CD4-positive, alpha-beta memory T cell (primary cell): ENCODE measurements at places on chromosomes 16 and 17. TPM values are rescaled to one million over a fixed set of nuclear protein-coding genes. Genes with fewer than 3 reads are reported as not detected.
A peak's percentile ranks its signal among the peaks of the same experiment; 100 is the strongest.

The TMEM220 gene
- total RNA-seq: 3.0 TPM

The TBC1D3I gene
- 0.91 TPM for total RNA-seq

The MYH2 gene
- not detected for total RNA-seq

The RPS15A gene
- 3,088 TPM for total RNA-seq

DNA sequence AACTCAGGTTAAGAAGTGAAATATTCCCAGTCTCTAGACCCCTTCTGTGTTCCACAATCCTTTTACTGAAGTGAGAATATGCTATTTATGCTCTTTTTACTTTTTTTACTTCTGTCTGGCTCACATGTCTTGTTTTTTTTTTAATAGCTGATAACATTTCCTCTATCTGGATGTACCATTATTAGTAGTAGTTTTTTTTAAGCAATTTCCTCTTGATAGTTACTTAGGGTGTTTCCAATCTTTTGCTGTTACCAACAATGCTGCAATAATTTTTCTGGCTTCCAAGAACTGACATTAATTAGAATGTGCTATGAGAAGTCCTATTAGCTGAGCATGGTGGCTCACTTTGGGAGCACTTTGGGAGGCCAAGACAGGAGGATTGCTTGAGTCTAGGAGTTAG, 32.0 kb downstream of the KSR1 start:
- DNase-seq: no peak

- DNase-seq: peak; percentile 35
Observed at GRCh38 chr17:4950075-4950745, 709 bp upstream of the ENO3 start.

- DNase-seq: no peak
Observed at GRCh38 chr16:80751167-80751566, 53.2 kb downstream of the CDYL2 start.

- no peak for DNase-seq
Observed at GRCh38 chr17:8284126-8284525, 4.3 kb upstream of the RANGRF start.

GRCh38 chr16:66695935-66696668, 441 bp downstream of the CMTM4 start:
- no peak for DNase-seq

GRCh38 chr16:17323171-17323570, 147.6 kb downstream of the XYLT1 start:
- DNase-seq: no peak

GRCh38 chr17:63589646-63590045, 11.0 kb upstream of the TACO1 start:
- DNase-seq: no peak

GRCh38 chr16:83211711-83212110, 584.9 kb downstream of the CDH13 start:
- no peak for DNase-seq

GRCh38 chr17:5619088-5619740, 34.9 kb upstream of the NLRP1 start:
- no peak for DNase-seq

DNA sequence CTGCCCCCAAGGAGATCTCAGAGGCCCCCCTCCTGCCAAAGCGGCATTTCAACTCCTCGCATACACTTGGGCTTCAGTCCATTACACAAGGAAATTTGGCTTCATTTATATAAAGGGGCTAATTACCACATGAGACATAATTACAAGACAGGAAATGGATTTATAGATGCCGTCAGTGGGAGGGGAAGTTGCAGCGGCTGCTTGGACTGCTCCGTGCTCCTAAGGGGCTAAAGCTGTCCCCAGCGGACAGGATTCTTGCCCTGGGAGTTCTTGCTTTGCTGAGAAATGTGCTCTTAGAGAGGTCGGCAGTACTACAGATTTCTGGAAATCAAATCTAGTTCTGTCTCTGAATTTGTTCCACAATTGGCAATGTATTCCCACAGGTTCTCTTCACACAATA, 57.2 kb upstream of the NLK start:
- DNase-seq: no peak

- DNase-seq: no peak
Observed at GRCh38 chr16:60204181-60204580, 1470.1 kb upstream of the GOT2 start.

- DNase-seq: no peak
Observed at GRCh38 chr17:78823282-78824046, 17.1 kb downstream of the USP36 start.

DNA sequence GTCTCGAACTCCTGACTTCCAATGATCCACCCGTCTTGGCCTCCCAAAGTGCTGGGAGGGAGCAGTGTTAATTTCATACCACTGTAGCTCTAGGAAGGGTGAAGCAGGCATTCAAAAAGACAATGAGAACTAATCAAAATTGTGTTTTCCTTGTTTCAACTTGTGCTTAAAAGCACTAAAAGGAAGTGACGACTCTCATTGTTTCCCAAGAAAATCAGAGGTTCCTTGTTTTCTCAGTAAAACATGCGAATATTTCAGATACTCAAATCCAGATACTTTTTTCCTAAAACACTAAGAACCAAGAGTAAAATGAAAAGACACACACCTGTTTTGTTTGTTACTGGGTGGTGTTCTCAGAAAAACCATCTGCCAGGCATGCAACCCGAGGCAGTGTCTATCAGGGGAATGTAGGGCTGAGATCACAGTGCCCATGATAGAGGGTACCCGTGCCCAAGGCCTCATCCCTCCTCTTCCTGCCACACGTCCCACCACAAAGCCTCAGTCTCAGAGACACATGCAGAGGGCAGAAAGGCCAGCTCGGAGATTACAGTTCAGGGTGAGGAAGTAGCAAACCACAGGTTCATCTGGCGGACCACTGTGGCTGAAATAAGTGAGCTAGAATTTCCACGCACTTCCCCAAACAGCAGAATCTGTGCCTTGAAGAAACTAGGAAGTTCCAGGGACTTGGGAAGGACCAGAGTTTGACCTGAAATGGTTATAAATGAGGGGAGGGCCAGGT, 33.7 kb downstream of the GINS3 start:
- peak; percentile 2 for DNase-seq

- no peak for DNase-seq
Observed at GRCh38 chr16:3321816-3322215, 16.5 kb downstream of the ZNF75A start.

DNA sequence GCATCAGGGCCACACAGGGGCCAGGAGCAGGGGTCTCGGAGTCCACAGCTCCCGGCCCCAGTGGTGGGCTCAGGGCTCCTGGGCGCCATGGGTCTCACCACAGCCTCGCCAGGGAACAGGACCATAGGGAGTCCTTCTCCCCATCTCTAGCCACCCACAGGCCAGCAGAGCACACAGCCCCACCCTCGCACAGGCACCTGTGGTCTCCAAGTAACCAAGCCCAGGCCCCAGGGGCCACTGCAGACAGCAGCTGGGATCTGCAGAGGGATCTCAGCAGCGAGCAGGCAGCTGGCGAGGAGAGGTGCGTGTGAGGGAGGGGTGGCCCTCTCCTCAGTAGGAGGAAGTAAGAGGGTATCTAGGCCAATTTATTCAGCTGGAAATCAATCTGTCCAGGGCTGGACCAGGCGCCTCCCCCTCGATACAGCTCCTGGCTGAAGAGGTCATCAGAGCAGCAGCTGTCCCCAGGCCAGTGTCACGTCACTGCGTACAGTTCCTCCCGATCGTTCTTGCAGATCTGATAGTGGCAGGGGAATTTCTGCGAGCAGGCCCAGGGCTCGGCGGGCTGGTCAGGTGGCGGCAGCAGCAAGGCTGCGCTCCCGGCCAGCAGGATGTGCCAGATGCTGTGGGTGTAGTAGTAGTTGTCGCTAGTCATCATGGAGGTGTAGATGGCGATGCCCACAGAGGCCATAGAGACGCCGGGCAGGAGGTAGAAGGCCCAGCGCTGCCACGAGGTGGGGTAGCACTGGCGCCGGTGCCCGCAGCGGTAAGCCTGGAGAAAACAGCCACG, 1.4 kb upstream of the MRPL28 start:
- DNase-seq: no peak

DNA sequence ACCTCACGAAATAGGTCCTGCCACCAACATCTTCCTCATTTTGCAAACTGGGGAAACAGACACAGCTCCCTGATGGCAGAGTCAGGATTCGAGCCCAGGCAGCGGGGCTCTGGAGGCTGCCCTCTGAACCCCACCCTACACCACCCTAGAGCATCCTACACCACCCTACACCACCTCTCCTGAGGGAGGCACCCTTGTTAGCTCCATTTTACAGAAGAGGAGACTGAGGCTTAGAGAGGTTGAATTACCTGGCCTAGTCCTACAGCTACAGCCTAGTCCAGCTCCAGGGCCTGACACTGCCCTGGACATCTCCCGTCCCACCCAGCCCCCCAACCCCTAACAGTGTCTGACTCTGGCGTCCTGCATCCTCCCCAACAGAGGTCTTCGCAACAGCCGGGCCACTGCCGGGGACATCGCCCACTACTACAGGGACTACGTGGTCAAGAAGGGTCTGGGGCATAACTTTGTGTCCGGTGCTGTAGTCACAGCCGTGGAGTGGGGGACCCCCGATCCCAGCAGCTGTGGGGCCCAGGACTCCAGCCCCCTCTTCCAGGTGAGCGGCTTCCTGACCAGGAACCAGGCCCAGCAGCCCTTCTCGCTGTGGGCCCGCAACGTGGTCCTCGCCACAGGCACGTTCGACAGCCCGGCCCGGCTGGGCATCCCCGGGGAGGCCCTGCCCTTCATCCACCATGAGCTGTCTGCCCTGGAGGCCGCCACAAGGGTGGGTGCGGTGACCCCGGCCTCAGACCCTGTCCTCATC, 3.2 kb upstream of the NECAB2 start:
- DNase-seq: no peak
